Thymus (tissue), 14 donors: ENCODE measurements at places on chromosomes 6 and 20. TPM values are rescaled to one million over a fixed set of nuclear protein-coding genes. Genes with fewer than 3 reads are reported as not detected.

Gene LRRC73
- total RNA-seq: 0.09 TPM

Gene ANKRD66
- 0.05 TPM for total RNA-seq

DNA sequence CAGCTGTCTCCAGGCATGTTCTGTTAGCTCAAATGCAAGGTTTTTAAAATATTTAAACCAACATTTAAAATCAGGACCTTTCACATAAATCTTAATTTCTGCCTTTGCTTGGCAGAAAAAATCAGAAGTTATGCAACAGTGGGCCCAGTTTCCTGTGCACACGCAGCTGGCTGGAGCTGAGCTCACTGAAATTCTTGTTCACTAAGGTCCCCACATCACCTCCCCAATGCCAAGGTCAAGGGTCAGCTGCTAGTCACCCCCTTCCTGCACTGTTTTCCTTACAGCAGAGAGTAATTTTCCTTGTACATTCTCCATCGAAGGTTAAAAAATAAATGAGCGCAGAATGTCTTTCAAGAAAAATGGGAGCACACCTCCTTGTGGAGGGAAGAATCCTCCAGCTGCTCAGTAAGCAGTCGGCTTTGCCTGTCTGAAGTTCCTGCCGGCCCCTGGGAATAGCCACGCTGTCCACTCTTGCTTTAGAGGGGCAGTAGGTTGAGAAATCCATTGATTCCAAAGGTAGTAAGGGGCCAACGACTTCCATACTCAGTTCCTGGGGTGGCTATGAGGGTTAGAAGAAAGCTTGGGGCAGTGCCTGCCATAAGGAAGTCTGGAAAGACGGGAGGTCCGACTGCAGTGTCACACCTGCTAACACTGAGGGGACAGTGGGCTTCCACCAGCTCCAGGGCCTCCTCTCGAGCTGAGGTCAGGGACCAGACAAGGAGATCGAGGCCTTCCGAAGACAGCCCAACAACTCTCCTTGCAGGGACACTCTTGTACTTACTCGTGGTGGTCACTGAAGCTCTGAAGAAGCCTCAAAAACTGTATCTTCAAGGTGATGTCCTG is 56.8 kb downstream of the MYH7B start:
- DNase-seq: no peak
- H3K27ac ChIP-seq: no peak overlapping the region
- H3K4me3 ChIP-seq: no peak overlapping the region
- no peaks in the 10 kb centered on the region for H3K27me3 ChIP-seq
- peaks cover 82% of the 10 kb centered on the region for H3K36me3 ChIP-seq

- DNase-seq: no peak
- no peak overlapping the region for H3K4me3 ChIP-seq
- no peaks in the 10 kb centered on the region for H3K4me1 ChIP-seq
- H3K27ac ChIP-seq: no peak overlapping the region
Measured at GRCh38 chr6:133856911-133857310, 32.0 kb upstream of the TCF21 start.

Gene BPIFB2
- 0.05 TPM for total RNA-seq

DNA sequence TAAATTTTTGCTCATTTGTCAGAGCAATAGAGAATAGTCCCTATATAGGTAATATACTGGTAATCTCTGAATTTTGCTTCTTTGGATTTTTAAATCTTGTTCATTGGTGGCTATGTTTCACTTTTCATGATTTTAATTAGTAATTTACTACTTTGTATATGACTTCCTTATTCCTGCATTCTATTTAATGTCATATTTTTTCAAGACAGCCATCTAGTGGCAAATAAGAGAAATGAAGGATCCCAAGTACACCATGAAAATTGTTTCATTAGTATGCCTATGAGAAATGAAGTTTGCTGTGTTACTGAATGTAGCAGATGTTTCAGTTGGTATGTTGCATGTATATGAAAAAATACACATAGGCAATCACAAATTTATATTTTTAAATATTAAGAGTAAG is 82.4 kb downstream of the ZNF292 start:
- no peak overlapping the region for H3K27ac ChIP-seq
- no peak for DNase-seq
- no peaks in the 10 kb centered on the region for H3K27me3 ChIP-seq
- H3K4me1 ChIP-seq: no peaks in the 10 kb centered on the region
- H3K4me3 ChIP-seq: no peak overlapping the region

- H3K4me1 ChIP-seq: no peaks in the 10 kb centered on the region
- no peaks in the 10 kb centered on the region for H3K36me3 ChIP-seq
- H3K4me3 ChIP-seq: no peak overlapping the region
- no peaks in the 10 kb centered on the region for H3K27me3 ChIP-seq
- DNase-seq: no peak
Measured at GRCh38 chr6:147430811-147431210, 77.7 kb upstream of the SAMD5 start.
